ENCODE measurements at places on chromosomes 3 and 15. TPM values are rescaled to one million over a fixed set of nuclear protein-coding genes. Genes with fewer than 3 reads are reported as not detected.

Gene CIDEC
- total RNA-seq, result not detected

Gene MAGEL2
- not detected for total RNA-seq

Gene CHRNA5
- total RNA-seq, result 4.1 TPM

Gene AQP9
- total RNA-seq, result 0.40 TPM

Gene LRRIQ4
- total RNA-seq, result 0.17 TPM
